ENCODE measurements at places on chromosomes 1 and 21. TPM values are rescaled to one million over a fixed set of nuclear protein-coding genes. Genes with fewer than 3 reads are reported as not detected.

The LRRC53 gene
- polyA plus RNA-seq: not detected

The NDUFS2 gene
- polyA plus RNA-seq: 126 TPM

The SLC35F3 gene
- polyA plus RNA-seq: 0.75 TPM

The SLC25A33 gene
- 4.6 TPM for polyA plus RNA-seq

The OR2M3 gene
- polyA plus RNA-seq: 0.01 TPM

The UBXN11 gene
- 36.3 TPM for polyA plus RNA-seq

The LRRC38 gene
- polyA plus RNA-seq: not detected

The CCDC185 gene
- 0.17 TPM for polyA plus RNA-seq

- no peak for DNase-seq
These were observed 748 bp downstream of the PPP1R15B start for GRCh38 chr1:204410688-204411450.

DNA sequence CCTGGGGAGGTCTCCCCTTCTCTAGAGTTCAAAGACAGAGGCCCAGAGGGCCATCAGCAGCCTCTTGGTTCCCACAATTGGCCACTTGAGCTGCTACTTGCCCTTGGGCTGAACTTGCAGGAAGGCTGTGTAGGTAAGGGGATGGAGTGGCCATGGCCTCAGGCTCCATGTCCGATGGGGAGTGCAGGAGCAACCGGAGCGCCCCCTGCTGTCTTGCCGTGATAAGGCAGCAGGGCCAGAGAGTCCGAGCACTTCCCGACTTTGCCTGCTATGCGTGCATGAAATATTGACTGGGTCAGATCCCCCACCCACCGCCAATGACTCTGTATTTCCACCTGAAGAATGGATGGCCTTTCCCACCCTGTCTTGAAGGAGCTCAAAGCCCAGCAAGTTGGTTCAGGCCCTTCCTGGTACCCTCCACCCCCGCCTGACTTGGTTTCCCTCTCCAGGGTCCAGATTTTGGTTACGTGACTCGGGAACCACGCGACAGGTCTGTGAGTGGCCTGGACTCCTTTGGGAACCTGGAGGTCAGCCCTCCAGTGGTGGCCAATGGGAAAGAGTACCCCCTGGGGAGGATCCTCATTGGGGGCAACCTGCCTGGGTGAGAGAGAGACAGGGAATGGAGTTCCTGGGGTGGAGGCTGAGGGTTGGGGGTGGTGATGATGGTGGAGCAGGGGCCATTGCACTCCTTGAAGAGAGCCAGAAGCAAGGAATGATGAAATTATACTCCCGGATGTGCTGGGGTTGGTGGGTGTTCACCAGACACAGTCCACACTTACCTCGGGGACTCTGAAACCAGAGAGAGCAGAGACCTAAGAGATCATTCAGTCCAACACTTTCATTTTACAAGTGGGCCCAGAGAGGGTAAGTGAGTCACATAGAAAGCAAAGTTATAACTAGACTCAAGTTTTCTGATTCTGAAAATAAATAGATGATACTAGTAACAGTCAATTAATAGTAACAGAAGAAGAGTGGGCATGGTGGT lies 25.6 kb downstream of the PADI3 start:
- no peak for DNase-seq

GRCh38 chr1:56068908-56069307 lies 510.5 kb downstream of the PLPP3 start:
- DNase-seq: no peak

DNA sequence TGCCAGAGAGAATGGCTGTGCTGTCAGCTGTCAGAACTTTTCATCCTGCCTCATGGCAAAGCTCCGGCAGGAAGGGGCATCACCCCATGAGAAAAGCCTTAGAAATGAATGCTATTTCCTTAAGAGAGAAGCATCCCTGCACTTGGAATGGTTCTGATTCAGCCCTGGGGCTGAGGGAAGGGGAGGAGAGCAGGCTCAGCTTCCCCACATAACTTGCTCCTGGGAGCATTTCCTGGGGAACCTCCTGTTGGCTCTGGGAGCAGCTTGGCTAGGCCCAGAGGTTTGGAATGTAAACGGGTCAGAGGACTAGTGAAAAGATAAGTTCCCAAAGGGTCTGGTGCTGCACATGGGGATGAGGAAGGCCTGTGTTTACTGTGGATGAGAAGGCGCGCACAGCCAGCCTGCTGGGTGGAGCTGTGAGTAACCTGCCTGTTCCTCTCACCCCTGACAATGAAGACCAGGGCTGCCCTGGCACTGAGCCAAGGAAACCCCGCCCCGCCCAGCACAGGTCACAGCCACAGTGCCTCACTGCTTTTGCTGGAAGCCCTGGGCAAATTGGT lies 5.0 kb downstream of the PRELP start:
- DNase-seq: no peak

GRCh38 chr1:229295745-229296144 lies 24.8 kb downstream of the RAB4A start:
- no peak for DNase-seq

- no peak for DNase-seq
These were observed 2.9 kb downstream of the CD164L2 start for GRCh38 chr1:27380224-27380623.

Measured in left renal pelvis (tissue), 4 donors.